ENCODE measurements at places on chromosomes 5 and 9.

DNA sequence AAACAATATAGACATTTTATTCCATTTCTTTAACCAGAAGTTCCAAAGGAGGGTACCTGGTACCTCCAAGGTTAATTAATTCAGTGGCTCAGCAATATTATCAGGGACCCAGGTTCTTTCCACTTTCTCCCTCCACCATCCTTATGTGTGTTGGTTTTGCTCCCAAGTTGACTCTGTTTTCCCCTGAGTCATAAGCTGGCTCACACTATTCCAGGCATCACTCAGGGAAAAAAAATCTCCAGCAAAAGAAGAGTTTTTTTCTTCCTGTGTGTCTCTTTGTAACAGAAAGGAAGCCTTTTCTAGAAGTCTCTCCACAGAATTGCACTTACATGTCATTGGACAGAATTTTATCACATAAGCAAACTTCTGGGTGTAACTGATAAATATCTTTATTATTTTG, 31.2 kb upstream of the GALNT10 start:
- peak; percentile 27 for DNase-seq

DNA sequence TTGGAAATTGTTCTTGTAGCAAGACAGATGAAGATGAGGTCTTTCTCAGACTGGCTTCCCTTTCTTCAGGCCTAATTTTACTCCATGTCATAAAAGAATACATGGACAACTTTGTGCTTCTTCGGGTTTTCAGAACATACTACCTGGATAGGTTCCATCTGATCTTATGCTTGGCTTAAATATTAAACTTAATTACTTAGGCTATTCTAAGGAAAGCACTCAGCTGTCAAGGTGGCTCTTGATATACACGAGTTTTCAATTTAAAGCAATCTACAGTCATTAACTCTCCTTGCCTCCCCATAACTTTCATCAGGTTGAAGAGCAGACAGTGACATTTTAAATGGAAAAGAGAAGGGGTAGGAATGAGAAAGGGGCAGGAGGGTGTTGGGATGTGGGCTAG, 9.5 kb upstream of the PPP3R2 start:
- DNase-seq: no peak

DNA sequence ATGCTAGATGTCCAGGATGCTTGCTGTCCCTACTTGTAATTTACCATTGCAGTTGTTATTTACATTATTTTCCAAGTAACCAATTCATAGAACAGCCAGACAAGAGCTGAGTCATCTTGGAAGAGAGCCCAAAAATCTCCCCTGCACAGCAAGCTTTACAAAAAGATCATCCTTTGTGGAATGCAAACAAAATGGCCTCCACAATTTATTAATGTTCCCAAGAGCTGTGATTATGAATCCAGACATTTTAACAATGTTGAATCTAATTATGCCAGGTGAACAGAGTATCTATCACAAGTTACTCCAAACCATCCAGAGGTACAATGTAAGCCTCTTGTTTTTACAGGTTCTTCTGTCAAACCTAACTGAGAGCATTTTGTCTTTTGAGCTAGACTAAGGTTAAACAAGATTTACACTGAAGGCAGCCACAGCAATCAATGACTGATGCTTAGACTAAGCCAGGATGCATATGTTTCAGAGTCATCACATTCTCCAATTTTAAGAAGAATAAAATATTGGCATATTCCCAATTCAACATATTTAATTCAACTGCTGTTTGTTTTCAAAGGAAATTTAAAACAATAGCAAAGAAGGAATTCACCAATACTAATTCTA, 95.3 kb upstream of the SLC12A2 start:
- DNase-seq: peak; percentile 68

DNA sequence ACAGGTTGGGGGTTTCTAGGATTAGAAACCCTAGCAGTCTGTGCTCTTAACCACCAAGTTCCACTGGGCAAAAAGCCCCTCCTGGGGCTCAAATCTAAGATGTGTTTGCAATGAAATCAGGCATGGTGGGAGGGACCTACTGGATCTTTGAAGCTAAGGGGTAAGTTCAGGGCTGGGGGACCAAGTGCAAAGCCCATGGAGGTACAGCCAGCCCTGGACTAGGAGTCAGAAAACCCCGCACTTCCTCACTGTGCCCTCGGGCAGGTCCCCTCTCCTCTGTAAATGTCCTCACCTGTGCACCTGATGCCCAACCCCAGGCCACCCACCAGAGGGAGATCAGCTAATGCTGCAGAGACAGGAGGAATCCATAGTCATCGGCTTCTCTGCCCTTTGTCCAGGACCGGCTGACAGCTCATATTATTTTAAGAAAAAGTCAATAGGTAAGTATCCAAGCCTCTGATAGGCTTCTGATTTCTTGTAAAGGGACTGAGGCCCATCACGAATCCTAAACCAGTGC, 138.3 kb downstream of the PAX5 start:
- DNase-seq: no peak

GRCh38 chr5:59766427-59767210, 126.9 kb downstream of the PDE4D start:
- no peak for DNase-seq

- DNase-seq: no peak
These were observed 255.2 kb downstream of the PDZD2 start for GRCh38 chr5:31894141-31894540.

GRCh38 chr5:50697739-50698138, 31.3 kb downstream of the PARP8 start:
- no peak for DNase-seq

- no peak for DNase-seq
These were observed 32.5 kb downstream of the PTGES start for GRCh38 chr9:129720181-129720864.

GRCh38 chr9:72132052-72132451, 17.2 kb upstream of the GDA start:
- DNase-seq: no peak

DNA sequence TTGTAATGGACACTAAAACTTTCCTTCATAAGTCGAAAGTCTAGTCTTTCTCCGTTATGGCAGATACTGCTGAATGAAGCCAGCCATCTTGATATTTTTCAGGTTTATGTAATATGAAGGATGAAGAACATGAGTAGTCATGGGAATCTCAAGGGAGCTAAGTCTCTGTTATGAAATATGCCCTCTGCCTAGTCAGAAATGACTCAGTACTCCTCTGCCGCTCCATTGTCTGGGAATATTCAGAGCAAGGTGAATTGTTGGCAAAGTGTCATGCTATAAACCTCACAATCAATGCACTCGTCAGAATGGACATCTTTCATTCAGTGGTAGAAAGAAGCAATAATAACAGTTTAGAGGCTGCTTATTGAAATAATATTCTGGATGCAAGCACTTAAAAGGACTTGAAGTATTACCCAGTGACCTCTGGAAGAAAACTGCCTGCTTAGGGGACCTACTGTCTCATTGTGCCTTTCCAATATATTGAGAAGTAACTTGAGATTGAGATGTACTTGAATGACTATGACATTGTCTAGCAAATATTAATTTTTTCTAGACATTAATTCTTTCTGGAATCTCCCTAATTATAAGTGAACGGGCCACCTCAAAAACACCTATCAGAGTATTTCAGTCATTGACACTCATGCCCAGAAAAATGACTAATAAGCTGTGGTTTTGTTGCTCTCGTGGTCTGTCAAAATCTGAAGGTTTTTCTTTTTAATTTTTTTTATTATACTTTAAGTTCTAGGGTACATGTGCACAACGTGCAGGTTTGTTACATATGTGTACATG, 1011.5 kb upstream of the ACO1 start:
- no peak for DNase-seq

DNA sequence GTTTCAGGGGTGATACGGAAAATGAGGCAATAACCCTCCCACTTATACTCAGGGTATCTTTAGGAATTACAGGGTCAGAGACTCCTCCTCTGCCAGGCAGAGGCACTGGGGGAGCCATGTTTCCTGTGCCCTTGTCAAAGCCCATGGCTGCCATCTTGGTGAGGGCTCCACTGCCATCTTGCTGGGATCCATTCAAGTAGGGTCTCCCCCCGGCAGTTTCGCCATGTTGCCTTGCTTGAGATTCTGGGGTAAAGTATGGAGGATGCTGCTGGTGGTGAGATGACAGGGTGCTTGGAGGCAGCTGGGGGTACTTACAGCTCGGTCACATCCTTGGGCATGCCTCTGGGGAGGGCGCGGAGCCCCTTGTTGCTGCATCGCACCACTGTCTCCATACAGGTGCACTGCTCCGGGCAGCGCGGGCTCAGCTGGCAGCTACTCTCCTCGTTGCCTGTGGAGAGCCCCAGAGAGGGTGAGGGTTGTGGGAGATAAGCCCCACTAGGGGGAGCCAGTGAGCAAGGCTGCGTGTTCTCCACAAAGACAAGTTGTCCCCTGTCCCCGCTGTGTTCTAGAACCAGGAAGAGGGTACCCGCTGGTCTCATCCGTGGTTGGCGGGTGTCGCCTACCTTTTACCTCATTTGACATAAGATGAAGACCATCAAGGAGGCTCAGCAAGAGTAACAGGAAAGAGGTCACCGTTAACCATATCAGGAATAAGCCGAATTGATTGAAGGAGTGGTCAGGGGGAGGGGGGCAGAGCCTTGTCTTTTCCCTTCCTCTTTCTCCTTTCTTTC, 169.0 kb upstream of the PANK3 start:
- peak; percentile 4 for DNase-seq

DNA sequence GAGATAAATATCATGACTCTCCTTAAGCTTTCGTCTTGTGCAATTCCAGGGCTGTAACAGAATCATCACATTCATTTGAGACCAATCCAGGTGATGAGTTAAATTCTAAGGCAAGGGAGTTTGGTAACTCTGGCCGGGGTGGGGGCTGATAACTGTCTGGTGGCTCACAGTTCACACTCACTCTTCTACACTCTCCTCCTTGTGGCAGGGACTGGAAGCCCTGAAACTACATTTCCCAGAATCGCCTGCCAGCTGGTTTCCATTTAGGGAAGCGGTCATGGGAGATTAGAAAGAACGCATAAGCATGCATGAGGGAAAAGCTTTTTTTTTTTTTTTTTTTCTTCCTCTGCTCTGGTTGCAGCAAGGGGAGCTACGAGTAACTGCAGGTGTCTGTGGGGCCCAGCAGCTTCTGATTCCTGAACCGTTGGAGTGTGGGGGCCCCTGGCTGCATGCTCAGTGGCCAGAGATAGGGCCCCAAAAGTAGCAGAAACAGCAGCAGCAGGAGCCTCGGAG, 154.8 kb upstream of the TBC1D2 start:
- no peak for DNase-seq

GRCh38 chr5:43017428-43017815, 22.7 kb downstream of the ANXA2R start:
- DNase-seq: no peak

GRCh38 chr5:38913714-38914113, 67.9 kb downstream of the OSMR start:
- no peak for DNase-seq

DNA sequence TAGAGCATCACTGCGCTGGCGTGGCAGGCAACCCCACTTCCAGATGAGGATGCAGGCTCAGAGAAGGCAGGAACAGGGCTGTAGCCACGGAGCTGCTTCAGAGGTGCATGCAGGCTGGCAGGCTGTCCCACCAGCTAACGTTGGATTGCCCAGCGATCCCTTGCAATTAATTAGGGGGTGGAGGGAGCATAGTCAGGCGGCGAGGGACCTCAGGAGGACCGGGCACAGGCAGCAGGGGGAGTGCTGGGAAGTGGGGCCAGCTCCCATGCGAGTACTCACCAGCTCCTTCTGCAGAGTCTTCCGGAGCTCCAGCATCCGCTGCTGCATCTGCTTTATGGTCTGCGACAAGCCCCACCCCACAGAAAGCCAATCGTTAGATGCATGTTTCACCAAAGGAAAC, 20.3 kb downstream of the ARPC5L start:
- no peak for DNase-seq

DNA sequence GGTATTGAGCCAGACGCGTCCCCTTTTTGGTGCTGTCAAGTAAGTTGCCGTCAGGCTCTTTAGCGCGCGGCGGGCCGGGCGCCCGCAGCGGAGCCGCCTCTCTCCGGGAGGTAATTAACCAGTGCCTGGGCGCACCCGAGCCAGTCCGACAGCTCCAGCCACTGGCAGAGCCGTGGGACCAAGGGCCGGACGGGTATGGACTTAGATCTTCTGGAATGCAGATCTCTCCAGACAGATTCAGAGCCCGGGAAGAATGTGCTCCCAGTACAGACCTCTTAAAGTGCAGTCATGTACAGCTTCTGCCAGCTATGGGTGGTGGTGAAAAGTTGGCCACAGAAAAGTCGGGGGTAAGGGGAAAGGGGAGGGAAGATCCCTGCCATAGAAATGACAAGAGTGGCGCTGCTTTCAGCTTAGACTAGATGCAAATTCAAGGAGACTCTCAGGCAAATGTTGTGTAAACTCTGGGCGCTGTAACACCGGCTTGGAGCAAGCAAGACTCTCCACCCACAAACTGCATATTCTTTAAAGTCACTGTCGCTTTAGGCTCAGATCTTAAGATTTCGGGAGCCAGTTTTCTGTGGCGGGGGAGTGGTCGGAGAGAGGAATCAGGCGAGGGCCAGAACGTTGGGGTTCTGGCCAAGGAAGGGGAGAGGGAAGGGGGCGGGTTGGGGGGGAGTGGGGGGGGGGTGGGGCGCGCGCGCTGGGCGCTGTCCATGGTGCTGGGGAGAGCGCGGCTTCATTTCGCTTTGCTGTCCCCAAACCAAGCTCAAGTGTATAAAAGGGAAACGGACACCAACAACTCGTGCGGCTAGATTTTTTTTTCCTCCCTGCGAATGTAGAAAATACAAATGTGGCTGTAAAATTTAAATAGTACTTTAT, 29.2 kb downstream of the NR2F1 start:
- DNase-seq: peak; percentile 21

DNA sequence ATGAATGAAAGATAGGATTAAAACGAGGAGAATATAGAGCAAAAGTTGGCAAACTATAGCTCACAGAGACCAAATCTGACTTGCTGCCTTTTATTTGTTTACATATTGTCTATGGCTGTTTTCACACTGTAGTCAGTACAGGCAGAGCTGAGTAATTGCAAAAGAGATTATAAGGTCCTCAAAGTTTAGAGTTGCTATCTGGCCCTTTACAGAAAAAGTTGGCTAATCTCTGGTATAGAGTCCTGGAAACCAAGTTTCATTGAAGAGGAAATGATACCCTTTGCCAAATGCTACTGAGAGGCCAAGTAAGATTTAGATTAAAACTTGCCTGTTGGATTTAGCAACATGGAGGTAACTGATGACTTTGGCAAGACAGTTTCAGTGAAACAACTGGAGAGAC, 36.0 kb downstream of the LYRM7 start:
- no peak for DNase-seq

GRCh38 chr5:102375272-102375671, 79.2 kb upstream of the SLCO4C1 start:
- DNase-seq: no peak

All from kidney glomerular epithelial cell (primary cell).